Globus pallidus (tissue), 1 donor: ENCODE measurements at places on chromosomes 4 and X.

- no peak for DNase-seq
Observed at GRCh38 chr4:5192271-5192670, 141.0 kb downstream of the STK32B start.

GRCh38 chrX:118272242-118272641 lies 73.7 kb upstream of the WDR44 start:
- DNase-seq = no peak

- DNase-seq = no peak
Observed at GRCh38 chr4:56200275-56200674, 187.0 kb downstream of the AASDH start.

GRCh38 chrX:31333165-31333831 lies 261.5 kb upstream of the FTHL17 start:
- no peak for DNase-seq

DNA sequence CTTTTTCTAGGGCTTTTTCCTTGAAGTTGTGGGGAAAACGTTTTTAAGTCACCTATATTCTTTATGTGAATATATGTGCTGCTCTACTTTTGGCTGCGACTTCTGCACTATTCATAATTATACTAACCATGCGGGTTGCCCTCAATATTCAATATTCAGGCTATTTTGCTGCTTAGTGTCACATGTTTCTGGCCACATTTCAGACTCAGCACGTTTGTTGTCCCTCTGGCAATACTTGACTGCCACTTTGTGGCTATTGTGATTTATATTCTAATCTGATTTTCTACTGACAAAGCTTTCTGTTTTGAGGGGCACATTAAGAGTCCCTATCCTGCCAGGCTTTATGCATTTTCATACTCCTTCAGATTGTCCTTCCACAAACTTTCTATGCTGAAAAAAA lies 63.9 kb upstream of the CT45A1 start:
- DNase-seq = no peak

- DNase-seq = no peak
Observed at GRCh38 chr4:1302159-1302558, 12.5 kb downstream of the MAEA start.

DNA sequence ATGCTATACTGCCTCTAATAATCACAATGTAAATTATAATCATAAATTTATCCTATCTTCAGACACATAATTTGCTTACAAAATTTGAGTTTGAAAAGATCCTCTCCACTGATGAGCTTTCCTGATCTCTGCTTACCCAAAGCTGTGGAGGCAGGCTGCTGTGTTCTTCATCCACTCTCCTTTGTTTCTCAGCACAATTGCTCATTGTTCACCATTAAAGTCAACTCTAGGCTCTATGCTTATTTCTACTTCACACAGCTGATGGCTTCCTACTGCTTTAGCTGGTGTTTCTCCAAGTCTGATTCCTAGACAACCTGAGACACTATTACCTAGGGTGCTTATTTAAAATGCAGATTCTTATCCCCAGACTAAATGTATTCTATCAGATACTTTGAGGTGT lies 319.7 kb downstream of the PCDH18 start:
- peak; percentile 74 for DNase-seq

DNA sequence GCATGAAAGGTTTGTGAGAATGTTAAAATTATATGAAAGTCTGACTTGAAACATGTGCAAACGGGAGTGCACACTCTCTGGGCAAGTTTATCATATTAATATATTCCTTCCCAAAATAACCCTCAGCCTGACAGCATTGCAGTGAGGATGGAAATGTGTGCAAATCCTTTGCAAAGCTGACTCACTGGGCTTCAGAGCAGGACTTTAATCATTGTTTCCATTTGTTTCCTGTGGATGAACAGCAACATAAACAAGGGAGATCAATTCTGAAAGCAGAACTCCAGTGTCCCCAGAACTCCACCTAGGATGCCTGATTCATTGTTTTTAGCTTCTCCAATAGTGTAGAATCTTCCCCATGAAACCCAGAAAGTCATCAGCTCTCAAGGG lies 32.9 kb downstream of the SLC2A9 start:
- DNase-seq = no peak

- peak; percentile 78 for DNase-seq
Observed at GRCh38 chrX:153688911-153689590, 1.3 kb downstream of the SLC6A8 start.

GRCh38 chr4:113908829-113909228 lies 70.6 kb downstream of the ARSJ start:
- DNase-seq = peak; percentile 6

- DNase-seq = no peak
Observed at GRCh38 chr4:114272226-114272625, 292.8 kb upstream of the ARSJ start.

GRCh38 chrX:1072637-1073377 lies 139.6 kb downstream of the CRLF2 start:
- DNase-seq = no peak

- DNase-seq = no peak
Observed at GRCh38 chrX:71910986-71911730, 513 bp downstream of the NHSL2 start.

DNA sequence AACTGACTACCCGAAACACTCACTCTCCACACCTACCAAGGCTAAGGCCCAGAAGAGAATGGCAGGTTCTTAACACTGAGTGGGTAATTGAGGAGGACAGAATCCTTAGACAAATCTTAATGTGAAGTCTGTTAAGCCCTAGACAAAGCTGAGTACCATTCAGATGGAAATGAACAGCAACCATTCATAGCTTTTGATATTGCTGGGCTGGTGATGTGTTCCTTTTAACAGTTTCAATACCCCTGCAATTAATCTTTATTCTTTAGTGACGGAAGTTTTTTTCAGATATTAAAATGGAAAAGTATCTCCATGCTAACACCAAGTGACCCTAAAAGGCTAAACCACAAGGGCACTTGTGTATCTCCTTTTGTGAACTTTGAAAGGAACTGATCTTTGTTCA lies 334.9 kb downstream of the OPHN1 start:
- no peak for DNase-seq

DNA sequence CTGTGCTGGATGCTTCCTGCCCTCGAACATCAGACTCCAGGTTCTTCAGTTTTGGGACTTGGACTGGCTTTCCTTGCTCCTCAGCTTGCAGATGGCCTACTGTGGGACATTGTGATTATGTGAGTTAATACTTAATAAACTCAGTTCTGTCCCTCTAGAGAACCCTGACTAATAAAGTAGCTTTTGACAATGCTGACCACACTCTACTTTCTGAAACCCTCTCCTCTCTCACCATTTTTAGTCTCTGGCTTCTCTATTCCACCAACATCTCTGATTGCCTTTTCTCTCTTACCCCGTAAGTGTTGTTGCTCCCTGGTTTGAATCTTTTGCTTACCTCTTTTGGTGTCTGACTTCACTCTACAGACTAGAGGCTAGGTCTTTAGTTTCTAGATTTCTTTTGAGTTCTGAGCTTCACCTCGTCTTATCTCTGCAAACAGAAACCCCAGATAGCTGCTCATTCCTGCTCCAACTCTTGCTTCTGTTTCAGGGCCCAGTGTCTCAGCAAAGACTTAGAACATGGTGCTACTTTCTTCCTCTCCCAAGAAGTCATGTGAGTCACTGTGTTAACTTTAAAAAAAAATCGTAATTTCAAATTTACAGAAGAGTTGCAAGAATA lies 11.4 kb downstream of the TMSB4X start:
- no peak for DNase-seq

DNA sequence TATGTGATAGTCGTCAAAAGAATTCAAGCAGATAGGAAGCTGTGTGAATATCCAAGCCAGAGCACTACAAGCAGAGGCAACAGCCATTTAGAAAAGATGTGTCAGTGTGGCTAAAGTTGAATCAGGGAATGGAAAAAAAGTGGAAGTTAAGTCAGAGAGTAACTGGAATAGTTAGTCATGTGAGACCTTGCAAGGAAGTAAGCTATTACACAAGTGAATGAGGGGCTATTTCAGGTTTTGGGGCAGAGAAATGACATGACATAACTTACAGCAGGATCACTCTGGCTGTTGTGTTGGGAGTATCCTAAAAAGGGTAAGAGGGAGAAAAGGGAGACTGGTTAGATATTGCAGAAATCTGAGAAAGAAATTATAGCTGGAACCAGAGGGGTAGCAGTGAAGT lies 236.6 kb upstream of the PCDH18 start:
- DNase-seq = peak; percentile 1

DNA sequence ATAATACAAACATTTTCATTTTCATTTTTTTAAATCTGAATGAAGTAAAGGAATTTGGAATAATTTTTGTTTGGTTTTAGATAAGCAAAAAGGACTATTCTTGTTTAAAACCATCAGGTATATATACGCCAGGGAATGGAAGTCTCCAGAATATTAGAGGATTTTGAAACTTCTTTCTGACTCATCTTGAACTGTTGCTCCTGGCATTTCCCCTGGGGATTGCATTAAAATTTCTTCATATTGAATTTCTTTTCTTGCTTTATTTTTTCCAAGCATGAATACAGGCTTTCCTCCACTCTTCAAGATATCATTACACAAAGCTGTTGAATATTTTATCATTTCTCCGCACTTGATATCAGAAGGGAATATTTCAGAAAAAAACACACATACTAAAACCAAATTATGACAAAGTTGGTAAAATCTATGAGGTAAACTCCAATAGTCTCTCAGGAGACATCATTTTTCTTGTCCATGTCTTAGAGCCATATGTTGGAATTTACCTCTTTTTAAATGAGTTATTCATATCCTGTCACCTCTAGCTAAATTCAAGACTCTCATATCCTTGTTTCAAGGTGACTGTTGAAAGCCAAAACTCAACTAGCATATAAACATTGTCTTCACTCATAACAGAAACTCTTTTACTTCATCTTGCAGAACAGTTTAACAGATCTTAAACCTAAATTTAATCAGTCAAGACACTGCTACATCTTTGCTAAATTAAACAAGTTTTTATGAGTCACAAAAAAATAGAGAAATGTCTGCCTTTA lies 20.7 kb upstream of the CSN1S1 start:
- DNase-seq = no peak

DNA sequence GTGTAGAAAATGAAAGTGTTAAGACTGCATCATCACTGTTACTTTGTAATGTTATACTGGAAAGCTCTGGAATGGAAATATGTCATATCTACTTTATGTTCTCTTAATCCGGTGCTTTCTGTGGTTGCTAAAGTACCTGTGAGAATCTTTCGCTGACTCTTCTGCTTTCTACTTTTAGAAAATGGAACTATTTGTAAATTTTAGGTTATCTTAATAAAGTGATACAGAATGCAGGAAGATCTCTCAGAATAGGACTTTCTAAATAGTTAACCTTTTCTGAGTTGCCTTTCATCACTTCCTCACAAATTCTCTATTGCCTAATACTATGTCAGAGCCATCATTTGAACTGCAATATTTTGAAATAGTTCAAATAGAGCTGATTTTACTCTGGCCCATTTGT lies 69.3 kb downstream of the BMP2K start:
- DNase-seq = no peak

GRCh38 chrX:107451731-107452130 lies 2.3 kb downstream of the FRMPD3 start:
- DNase-seq = no peak

DNA sequence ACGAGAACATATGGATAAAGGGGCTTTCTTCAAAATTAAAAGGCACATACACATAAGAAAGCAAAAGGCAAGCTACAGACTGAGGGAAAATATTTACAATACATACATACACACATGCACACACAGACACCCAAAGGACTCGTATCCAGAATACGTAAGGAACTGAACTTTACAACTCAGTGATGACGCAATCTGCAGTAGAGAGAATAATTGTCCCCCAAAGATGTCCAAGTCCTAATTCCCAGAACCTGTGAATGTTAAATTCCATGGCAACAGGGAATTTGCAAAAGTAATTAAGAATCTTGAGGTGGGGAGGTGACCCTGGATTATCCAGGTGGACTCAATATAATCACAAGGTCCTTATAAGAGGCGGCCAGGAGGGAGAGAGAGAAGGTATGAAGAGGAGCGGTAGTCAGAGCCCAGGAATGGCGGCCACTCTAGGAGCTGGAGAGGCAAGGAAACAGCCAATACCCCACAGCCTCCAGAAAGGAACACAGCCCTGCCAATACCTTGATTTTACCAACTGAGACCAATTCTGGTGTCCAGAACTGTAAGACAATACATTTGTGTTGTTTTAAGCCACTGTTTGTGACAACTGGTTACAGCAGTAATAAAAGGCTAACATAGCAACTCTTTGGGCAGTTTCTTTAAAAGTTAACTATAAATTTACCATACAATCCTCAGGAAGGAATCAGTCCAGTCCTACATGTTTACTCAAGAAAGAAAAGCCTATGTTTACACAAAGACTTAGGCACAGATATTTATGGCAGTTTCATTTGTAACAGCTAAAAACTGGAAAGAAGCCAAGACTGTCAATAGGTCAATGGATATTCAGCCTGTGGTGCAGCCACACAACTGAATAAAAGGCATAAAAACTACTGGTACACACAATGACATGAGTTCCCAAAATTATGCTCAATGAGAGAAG lies 27.3 kb upstream of the STS start:
- DNase-seq = no peak

GRCh38 chrX:10529344-10529743 lies 91.0 kb downstream of the MID1 start:
- no peak for DNase-seq
